CD4-positive, alpha-beta T cell treated with Interleukin-15 for 1 hour (primary cell): ENCODE measurements at places on chromosomes 4 and X.

DNA sequence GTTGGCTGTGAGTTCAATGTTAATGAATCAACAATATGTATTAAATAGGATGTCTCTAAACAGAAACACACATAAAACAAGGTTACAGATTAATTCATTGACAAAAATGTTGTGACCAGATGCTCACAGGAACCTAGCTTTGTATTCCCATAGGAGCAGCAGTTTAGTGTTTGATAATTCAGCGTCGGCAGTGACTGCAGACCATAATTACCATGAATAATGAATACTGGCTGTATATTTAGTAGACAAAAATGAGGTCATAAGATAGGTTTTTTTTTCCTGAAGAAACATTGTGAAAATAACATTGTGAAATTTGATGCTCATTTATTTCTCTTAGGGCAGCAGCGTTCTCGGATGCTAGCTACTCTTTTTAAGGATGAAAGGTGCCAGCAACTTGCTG lies 27.8 kb downstream of the COPS4 start:
- no peak for DNase-seq

DNA sequence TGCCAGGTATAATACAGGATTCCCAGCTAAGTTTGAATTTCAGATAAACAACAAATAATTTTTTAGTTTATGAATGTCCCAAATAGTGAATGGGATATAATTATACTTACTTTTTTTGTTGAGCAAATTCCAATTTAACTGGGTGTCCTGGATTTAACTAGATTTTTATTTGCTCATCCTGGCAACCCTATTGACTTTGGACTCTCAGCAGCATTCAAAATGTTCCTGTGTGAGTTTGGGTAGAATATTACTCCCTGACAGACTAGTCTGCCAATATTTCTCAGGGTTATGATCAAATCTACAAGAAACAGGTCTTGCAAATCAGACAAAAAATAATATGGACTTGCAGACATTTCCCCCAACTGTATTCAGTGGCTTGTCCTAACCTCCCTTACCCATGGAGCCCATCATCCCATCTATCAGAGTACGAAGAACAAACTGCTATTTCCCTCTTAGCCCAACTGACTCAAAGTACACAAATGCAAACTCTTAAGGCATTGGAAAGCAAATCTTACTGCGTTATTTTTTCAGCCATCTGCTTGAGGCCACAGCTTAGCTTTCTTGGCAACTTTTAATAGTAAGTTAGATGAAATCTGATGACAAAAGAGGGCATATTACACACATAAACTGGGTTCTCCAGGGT lies 20.7 kb downstream of the SETD7 start:
- DNase-seq, result no peak

GRCh38 chr4:107863850-107864371 lies 39.2 kb downstream of the SGMS2 start:
- no peak for DNase-seq

- DNase-seq, result no peak
Observed at GRCh38 chr4:53195815-53196661, 169.8 kb downstream of the SCFD2 start.

GRCh38 chr4:78749972-78750727 lies 26.0 kb upstream of the BMP2K start:
- no peak for DNase-seq
